ENCODE measurements at places on chromosomes 5 and 9.

DNA sequence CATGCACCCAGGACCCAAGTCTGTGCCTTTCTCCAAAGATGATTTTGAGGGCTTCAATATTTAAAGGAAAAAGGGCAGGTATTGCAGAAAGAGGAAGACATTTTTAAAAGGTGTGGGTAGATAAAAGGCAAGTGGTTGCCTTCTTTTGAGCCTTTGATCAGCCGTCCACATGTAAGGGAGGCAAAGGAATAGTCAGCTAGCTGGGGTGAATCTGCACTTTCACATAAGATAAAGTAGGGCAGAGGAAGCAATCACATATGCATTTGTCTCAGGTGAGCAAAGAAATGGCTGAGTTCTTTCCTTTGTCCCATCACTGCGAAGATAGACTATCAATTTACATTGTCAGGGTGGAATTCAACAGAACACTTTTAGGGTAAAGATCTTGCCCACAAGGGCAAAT, 19.9 kb downstream of the MGAT1 start:
- DNase-seq: no peak

- no peak for DNase-seq
Measured at GRCh38 chr5:143142596-143143435, 260.7 kb downstream of the NR3C1 start.

DNA sequence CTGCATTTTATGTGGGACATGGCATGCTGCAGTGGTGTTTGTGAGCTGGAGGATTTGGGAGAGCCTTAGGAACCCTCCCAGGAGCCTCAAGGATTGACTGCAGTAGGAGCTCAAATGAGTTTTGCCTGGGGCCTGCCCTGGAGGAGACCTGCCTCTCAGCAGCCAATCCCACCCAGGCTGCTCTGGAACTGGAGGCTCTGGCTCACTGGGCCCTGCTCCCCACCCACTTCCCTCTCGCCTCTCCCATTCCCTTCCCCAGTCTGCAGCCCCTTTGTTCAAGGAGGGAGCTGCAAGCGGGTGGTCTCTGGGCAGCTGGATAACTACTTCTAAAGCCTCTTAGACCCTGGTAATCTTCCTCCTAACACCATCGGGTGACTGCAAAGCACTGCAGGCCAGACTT, 24.2 kb downstream of the KCNIP1 start:
- no peak for DNase-seq

GRCh38 chr5:1557114-1557873, 33.5 kb upstream of the LPCAT1 start:
- DNase-seq: no peak

DNA sequence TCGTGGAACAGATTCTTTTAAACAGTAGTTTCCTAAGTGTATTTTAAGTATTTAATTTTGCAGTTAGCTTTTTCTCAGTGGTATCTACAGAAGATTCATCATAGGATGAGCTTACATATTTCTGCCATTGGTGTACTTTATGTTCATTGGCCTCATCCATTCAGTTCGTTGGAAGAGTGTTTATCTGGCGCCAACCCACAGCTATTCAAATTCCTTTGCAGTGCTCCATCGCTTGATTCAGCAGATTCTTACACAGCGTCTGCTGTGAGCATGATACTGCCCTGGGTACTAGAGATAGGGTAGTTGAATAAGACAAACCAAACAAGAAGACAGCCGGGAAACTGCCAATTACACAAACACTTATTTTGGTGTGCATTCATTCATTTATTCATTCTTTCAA, 55.1 kb downstream of the NUP214 start:
- no peak for DNase-seq
